Adrenal gland (tissue), 19 donors: ENCODE measurements at places on chromosomes 7 and 10. TPM values are rescaled to one million over a fixed set of nuclear protein-coding genes. Genes with fewer than 3 reads are reported as not detected.

Gene SORCS1
- 0.86 TPM for total RNA-seq

Gene CDK5
- total RNA-seq: 26.0 TPM

Gene TUBB8
- 0.18 TPM for total RNA-seq

Gene AMPH
- total RNA-seq: 0.61 TPM

Gene FFAR4
- total RNA-seq: 0.60 TPM

Gene SLK
- total RNA-seq: 34.6 TPM

Gene ETV1
- 16.9 TPM for total RNA-seq

Gene TLX1
- not detected for total RNA-seq

Gene GPER1
- total RNA-seq: 33.2 TPM

Gene PLEKHA1
- total RNA-seq: 12.8 TPM

Gene CCL26
- 1.6 TPM for total RNA-seq

Gene CPED1
- 38.1 TPM for total RNA-seq

Gene RAB19
- total RNA-seq: not detected

Gene MYH16
- not detected for total RNA-seq

Gene ITPRID1
- total RNA-seq: not detected

Gene ACBD7
- 0.32 TPM for total RNA-seq

Gene TMEM225B
- total RNA-seq: 1.9 TPM
